ENCODE measurements at places on chromosomes 7 and 10. TPM values are rescaled to one million over a fixed set of nuclear protein-coding genes. Genes with fewer than 3 reads are reported as not detected.

DNA sequence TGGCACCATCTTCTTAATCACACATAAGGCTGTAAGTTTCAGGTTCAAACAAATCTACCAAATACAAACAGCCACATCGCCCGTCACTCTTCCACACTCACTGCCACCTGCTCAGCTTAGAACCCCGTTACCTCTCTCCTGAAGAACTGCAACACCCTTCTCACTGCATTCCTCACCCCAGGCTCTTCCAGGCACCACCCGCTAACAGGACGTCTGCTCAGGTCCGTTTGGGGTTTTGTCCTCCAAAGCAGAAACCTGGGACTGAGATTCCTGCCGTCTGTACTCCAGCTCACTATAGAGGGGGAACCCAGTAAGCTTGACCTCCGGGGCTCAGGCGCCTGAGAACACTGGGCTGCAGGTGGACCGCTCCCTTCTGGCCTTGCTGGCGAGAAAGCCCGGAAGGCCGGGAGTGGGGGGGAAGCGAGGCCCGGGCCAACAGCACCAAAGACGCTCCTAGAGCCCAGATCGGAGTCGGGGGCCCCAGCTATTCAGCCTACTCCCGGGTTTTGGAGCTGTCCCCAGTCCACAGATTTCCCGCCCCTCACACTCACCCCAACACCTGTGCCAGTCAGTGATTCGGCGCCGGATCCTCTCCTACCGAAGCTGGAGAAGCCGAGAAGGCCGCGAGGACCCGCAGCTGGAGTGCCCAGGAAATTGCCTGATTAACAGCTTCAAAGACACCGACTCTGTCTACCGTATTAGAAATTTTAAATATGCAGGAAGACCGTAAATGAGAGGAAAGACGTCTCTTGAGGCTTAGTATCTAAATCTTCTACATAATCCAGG lies at the start of gene AP3M1:
TSS of gene AP3M1 (minus strand) at position 625 of the 786 bp plus-strand sequence. CDS start 12,449 bp downstream, outside the sequence.
- H3K27me3 ChIP-seq, result no peaks in the 10 kb centered on the region
- peak; percentile 91 for DNase-seq
- H3K4me3 ChIP-seq, result peak within 1 kb of the TSS; percentile 84
- H3K27ac ChIP-seq, result peak within 1 kb of the TSS; percentile 87
- H3K4me1 ChIP-seq, result peaks cover 54% of the 10 kb centered on the region
- H3K36me3 ChIP-seq, result no peaks in the 10 kb centered on the region

DNA sequence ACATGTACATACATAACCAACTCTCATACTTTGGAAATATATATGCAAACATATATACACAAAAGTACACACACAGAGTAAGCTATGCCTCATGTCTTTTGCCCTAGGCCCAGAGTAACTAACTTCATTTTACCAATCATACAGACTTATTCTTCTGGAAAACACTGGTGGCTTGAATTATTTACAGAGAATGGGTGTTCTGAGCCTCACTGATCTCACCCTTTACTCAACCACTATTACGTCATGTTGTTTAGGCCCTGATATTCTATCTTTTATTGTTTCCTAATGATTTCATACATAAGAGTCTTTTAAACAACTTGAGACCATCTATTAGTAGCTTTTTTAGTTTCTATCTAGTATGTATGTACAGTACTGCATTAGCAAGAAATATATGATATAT lies 43.0 kb downstream of the ANK3 start:
- H3K27me3 ChIP-seq, result no peaks in the 10 kb centered on the region
- DNase-seq, result no peak
- H3K36me3 ChIP-seq, result no peaks in the 10 kb centered on the region
- H3K27ac ChIP-seq, result no peak overlapping the region

DNA sequence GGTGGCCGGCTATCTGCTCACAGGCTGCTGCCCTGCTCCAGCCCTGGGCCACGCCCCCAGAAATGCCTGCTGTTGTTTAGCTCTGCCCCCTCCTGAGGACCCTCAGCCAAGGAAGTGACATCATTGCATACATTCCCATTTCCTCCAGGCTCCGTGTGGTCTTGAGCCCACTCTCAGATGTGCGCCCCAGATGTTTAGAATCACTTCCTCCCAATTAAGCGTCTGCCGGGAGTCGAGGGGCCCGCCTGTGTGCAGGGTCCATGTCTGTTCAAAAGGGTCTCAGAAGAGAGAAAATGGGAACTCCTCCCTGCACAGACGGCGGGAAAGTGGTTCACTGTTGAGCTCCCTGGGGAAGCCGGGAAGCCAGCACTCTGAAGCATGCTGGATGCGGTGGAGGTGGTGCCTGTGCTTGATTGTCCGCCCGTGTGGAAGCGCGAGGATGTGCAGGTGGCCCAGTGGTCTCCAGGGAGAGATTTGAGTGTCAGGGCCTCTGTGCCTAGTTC lies 116.9 kb upstream of the PPIF start:
- H3K27ac ChIP-seq, result peak overlapping the region; percentile 96
- no peak overlapping the region for H3K4me3 ChIP-seq
- H3K4me1 ChIP-seq, result peaks cover 79% of the 10 kb centered on the region
- H3K27me3 ChIP-seq, result no peaks in the 10 kb centered on the region

GRCh38 chr7:157116762-157117161 lies 22.0 kb upstream of the UBE3C start:
- H3K27ac ChIP-seq, result no peak overlapping the region
- H3K4me1 ChIP-seq, result no peaks in the 10 kb centered on the region
- DNase-seq, result peak; percentile 3
- H3K4me3 ChIP-seq, result no peak overlapping the region
- peaks cover under 1% of the 10 kb centered on the region for H3K27me3 ChIP-seq

DNA sequence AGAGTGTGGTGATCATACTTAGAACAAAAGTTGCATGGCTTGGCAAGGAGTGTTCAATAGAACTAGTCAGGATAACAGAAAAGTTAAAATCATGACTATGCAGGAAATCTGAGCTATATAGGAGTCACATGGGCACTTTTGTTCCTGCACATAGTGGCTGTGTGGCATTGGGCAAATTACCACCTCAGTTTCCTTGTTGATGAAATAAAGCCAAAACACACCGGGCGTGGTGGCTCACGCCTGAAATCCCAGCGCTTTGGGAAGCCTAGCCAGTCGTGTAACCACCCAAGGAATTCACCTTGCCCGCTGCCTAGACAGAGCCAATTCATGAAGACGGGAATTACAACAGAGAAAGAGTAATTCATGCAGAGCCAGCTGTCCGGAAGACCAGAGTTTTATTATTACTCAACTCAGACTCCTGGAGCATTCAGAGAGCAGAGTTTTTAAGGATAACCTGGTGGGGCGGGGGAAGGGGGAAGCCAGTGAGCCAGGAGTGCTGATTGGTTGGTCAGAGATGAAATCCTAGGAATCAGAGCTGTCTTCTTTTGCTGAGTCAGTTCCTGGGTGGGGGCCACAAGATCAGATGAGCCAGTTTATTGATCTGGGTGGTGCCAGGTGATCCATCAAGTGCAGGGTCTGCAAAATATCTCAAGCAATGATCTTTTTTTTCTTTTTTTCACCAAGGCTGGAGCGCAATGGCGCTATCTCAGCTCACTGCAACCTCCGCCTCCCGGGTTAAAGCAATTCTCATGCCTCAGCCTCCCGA lies 6.4 kb upstream of the MKRN1 start:
- no peaks in the 10 kb centered on the region for H3K4me1 ChIP-seq
- DNase-seq, result no peak
- H3K27ac ChIP-seq, result no peak overlapping the region
- no peak overlapping the region for H3K4me3 ChIP-seq
- no peaks in the 10 kb centered on the region for H3K27me3 ChIP-seq
- no peaks in the 10 kb centered on the region for H3K36me3 ChIP-seq

DNA sequence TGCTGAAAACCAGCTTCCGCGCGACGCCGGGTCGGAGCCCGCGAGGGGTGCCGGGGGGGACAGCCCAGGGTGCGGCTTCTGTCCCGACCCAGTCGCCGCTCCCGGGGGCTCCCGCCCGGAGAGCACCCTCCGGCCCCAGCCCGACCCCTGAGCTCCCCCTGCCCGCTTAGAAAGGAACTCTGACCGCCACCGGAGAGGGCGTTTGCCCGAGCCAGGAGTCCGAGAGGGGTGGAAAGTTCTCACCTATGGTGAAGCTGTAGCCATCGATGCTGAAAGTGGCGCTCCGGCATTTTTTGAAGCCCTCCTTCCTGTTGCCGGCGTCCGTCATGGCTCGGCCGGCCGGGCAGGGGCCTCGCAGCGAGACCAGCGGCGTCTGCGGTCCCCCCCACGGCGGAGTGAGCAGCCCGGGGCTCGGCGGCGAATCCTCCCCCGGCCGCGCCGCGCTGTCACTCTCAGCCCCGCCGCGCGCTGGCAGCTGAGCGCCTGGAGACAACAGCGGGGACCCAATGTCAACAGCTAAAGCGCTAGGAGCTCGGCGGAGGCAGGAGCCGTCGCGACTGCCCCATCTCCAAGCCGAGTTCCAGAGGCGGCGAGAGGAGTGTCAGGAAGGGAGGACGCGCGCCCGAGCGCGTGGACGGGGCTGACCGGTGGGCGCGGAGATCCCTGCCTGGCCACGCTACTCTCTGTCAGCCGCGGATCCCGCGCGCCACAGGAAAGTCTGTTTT lies 191.6 kb downstream of the LSM5 start:
- DNase-seq, result no peak
- peak overlapping the region; percentile 26 for H3K27ac ChIP-seq
- peaks cover 10% of the 10 kb centered on the region for H3K27me3 ChIP-seq
- peak overlapping the region; percentile 46 for H3K4me3 ChIP-seq
- H3K4me1 ChIP-seq, result no peaks in the 10 kb centered on the region

DNA sequence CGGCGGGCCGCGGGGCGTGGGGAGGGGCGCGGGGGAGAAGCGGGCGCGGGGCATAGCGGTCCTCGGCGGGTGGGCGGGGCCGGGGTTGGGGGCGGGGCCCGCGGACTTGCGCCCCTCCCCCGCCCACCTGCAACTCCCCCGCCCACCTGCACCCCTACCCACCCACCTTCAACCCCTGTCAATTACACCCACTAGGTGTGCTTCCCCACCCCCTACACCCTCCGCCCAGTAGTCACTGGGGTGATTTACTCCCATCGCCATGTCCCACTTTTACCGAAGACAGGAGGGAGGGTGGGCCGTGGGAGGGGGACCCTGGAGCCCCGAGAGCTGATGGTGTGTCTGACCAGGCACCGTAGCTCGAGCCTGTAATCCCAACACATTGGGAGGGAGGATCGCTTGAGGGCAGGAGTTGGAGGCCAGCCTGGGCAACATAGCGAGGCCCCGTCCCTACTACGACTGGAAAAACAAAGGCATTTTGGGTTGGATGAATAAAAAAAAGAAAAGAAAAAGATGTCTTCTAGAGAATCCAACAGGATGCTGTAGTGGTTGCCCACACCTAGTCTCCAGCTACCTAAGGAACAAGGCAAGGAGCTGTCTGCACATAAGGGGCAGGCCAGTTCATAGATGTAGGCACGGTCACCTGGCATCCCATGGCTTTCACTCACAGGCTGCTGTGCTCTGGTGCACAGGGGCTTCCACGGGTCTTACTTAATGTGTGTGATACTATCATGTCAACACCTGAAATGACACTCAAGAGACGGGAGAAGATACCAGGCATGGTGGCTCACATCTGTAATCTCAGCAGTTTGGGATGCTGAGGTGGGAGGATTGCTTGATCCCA lies 761 bp downstream of the KCTD7 start:
- H3K36me3 ChIP-seq, result peaks cover 4% of the 10 kb centered on the region
- no peaks in the 10 kb centered on the region for H3K27me3 ChIP-seq
- DNase-seq, result peak; percentile 76
- peak overlapping the region; percentile 97 for H3K27ac ChIP-seq
- peak overlapping the region; percentile 90 for H3K4me3 ChIP-seq

DNA sequence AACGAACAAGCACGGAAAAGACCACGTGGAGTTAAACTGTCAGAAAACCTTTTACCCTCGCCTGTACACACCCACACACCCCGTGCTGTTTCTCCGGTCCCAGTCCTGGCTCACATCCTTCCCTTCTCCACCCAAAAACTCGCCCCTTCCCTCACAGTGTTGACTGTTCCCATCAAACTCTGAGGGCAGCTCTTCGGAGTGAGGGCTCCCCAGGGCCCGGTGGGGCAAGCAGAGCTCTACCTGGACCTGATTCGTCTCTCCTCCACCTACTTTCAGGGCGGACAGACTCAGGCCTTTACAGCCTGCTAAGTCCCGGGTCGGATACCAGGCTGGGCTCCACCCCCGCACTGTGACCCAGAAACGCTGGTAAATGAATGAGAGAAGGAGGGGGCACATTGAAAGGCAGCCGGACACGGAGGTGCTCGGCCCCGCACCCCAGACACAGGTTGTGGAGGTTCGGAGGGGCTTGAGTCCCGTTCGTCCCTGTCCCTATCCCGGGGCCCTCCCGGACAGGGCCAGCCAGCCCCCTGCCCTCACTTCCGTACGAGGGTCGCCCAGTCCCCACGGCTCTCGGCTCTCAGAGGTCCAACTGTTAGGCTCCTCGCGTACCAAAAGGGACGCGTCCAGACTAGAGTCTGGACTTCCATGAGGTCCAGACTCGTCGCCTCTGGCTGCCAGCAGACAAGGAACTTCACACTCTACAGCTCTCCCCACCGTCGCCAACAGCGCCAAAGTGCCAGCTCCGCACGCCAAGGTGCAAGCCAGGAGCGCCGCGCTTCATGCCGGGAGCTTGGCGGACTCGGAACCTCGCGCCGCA lies 31.7 kb upstream of the ASL start:
- no peaks in the 10 kb centered on the region for H3K36me3 ChIP-seq
- H3K4me3 ChIP-seq, result peak overlapping the region; percentile 19
- H3K4me1 ChIP-seq, result peaks cover 5% of the 10 kb centered on the region
- DNase-seq, result peak; percentile 69
- H3K27ac ChIP-seq, result no peak overlapping the region

DNA sequence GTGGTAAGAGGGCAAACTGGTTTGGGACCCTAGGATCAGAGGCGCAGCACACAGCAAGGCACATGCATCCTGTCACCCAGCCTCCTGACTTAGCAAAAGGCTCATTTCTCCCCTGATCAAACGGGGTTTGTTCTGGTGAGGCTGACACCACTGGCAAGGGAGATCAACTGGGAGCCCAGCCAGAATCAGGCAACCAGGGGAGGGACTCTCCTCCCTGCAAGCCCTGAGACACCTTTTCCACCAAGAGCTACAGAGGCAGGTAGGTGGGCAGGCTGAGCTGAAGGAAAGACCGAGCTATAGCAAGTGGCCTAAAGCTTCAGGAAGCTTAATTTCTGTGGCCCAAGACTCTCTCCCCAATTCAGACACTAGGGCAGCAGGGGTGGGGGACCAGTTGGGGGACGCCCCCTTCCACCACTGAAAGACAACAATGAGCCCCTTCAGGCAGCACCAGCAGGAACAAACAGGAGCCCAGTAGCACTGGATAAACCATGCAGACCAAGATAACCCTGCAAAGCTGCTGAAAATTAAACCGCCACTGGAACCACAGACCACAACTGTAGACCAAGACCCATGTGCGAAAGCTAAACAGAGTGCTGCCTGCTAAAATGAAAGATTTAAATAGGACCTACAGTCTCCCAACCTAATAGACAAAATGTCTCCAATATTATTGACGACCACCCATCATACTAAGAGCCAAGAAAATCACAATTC lies 27.1 kb upstream of the SAR1A start:
- no peak for DNase-seq
- H3K27me3 ChIP-seq, result no peaks in the 10 kb centered on the region
- no peak overlapping the region for H3K4me3 ChIP-seq

GRCh38 chr7:96819111-96819700 lies 109.6 kb upstream of the SEM1 start:
- H3K4me1 ChIP-seq, result no peaks in the 10 kb centered on the region
- H3K4me3 ChIP-seq, result no peak overlapping the region
- H3K36me3 ChIP-seq, result no peaks in the 10 kb centered on the region
- no peak overlapping the region for H3K27ac ChIP-seq

PAPSS2 gene
- polyA plus RNA-seq, result 65.6 TPM

GCK gene
- 0.32 TPM for polyA plus RNA-seq
